ENCODE measurements at places on chromosomes 5 and 9. TPM values are rescaled to one million over a fixed set of nuclear protein-coding genes. Genes with fewer than 3 reads are reported as not detected.

Gene FBXL7
- total RNA-seq, result 10.3 TPM

Gene CYSRT1
- not detected for total RNA-seq

- no peak for DNase-seq
These were observed 3.6 kb downstream of the RNF130 start for GRCh38 chr5:180067986-180068385.

DNA sequence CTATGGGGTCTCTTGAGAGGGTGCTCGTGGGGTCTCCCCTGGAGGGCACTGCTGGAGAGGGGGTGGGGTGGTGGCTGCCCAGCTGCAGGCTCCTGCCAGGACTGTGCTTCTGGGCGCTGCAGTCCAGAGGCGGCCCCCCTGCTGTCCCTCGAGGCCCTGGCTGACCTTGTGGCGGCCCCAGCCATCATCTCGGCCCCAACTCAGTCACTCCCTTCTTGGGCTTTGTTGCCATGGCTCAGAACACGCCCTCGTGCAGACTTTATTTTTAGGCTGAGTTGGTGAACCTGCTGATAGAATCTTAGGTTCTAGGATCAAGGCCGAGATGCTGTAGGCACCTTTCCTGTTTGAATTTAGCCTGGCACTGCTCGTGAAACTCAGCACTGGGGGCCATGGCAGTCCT, 22.8 kb downstream of the FBXW5 start:
- DNase-seq, result no peak

DNA sequence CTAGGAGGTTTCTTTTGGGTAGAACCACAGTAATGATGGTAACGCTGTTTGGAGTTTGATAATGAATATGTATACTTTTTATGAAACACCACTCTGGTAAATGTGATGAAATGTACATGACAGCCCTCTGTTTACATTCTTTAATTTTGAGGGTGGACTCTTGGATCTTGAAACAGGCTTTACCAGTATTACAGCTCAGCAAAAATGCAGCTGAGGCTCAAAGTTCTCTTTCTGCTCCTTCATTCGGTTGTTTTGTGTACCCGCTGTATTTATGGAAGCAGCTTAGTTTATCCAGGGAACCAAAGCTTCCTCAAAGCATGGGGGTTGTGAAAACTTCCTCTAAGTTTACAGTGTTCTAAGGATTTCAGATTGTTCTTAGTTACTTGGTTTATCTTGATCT, 11.1 kb downstream of the GAPVD1 start:
- DNase-seq, result no peak

DNA sequence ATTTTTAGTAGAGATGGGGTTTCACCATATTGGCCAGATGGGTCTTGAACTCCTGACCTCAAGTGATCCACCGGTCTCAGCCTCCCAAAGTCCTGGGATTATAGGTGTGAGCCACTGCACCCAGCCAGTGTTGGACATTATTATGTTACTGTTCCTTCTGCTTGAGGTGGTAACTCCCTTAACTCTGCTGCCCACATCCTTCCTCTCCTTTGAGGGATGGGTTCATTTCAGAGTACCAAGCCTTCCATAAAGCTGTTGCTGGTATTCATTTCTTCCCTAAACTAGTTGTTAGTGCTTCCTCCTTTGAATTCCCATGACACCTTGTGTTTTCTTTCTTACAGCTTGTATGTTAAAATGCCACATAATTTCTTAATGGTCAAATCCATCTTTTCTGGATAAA, 54.0 kb downstream of the CTNNA1 start:
- DNase-seq, result no peak

All from spleen (tissue), 13 donors.